ENCODE measurements at places on chromosomes 11 and 22.

DNA sequence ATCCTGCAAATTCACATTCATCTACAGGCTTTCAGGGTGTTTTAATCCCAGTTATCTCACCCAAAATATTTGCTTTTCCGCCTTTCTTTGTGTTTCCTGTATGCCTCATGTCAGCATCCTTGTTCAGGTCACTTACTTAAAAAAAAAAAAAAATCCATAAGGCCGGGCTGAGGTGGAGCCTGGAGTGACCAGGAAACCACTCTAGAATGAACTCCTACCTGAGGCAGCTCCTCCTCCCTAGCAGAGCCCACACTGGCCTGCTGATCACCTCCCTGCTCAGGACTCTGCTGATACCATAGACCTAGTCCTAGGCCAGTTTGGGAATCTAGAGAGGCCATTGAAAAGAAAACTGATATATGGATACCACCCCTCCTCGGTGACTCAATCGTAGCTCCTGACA is 8.7 kb upstream of the DGAT2 start:
- no peak for DNase-seq

DNA sequence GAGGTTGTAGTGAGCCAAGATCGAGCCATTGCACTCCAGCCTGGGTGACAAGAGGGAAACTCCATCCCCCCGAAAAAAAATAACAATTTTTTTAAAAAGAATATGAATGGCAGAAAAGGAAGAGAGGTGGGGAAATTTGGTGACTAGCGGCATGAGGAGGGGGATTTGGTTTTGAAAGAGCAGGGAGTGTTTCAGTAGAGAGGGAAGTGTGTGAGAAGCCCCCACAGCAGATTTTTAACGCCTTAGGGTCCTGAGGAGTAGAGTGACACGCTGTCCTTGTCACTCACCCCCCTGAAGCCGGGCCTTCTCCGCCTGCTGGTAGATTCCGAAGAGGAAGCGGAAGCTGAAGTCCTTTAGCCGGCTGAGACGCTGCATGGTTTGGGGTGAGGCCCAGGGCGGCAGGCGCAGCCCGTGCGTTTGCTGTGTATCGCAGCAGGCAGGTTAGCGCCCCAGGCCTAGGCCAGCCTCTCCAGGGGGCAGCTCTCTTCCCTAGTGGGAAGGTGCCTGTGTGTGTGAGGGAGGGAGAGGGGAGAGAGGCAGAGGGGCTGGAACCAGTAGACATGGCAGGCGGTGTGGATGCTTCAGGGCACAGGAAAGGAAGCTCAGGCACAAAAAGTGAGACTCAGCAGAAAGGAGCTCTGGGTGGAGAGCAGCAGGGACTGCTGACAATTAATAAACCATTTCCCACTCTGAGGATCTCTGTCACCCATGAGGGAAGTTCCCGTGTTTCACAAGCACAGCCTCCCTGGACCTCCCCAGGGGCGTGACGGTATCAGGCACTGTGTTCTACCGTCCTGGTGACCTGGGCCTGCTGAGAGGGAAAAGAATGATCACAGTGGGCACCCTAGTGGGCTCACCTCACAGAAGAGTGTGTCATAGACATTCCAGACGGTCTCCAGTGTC is 3.9 kb downstream of the ACP2 start:
- DNase-seq: no peak

GRCh38 chr11:41282395-41282794 is 177.1 kb downstream of the LRRC4C start:
- no peak for DNase-seq

DNA sequence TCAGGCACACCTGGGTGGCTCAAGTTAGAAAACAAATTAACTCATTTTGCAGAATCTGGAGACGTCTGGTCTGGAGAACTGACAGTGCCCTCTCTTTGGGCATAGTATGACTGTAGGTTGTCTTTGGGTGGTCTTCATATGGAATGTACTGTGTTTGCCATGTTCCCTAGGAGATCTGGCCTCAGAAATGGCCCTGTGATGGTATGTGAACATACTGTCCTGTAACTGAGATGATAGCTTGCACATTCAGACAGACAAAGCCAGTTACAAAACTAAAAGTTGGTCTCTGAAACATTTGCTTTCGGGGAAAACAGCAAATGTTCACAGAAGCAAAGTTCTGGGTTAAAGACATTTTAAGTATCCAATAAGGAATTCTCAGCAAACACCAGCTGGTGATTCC is 29.7 kb downstream of the CD44 start:
- no peak for DNase-seq

DNA sequence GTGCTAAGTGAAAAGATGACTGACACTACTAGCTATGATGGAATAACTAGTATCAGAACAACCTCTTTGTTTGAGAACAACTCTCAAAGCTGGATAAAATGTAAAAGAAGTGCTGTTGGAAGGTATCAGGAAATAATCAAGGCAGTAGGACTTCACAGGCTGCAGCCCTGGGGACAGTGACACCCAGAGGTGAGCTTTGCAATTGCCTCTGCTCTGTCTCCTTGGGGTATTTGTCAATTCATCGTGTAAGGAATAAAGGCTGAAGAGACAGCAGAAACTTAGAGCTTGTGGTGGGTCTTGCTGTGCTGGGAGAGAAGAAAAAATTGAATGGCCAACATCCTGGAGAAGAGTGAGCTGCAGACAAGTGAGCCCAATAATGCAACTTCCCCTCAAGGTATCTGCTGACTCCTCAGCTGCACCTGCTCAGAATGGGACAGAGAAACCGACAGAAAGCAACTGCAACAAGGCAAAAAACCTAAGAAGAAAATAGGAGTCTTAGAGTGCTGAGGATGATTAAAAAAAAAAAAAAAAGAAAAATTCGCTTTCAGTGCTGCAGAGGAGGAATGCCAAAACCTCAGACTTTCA is 141.1 kb downstream of the RCN1 start:
- no peak for DNase-seq

- no peak for DNase-seq
Observed at GRCh38 chr11:124837491-124837856, 27.8 kb upstream of the ROBO3 start.

GRCh38 chr11:8826139-8826786 is 84.7 kb upstream of the AKIP1 start:
- no peak for DNase-seq

DNA sequence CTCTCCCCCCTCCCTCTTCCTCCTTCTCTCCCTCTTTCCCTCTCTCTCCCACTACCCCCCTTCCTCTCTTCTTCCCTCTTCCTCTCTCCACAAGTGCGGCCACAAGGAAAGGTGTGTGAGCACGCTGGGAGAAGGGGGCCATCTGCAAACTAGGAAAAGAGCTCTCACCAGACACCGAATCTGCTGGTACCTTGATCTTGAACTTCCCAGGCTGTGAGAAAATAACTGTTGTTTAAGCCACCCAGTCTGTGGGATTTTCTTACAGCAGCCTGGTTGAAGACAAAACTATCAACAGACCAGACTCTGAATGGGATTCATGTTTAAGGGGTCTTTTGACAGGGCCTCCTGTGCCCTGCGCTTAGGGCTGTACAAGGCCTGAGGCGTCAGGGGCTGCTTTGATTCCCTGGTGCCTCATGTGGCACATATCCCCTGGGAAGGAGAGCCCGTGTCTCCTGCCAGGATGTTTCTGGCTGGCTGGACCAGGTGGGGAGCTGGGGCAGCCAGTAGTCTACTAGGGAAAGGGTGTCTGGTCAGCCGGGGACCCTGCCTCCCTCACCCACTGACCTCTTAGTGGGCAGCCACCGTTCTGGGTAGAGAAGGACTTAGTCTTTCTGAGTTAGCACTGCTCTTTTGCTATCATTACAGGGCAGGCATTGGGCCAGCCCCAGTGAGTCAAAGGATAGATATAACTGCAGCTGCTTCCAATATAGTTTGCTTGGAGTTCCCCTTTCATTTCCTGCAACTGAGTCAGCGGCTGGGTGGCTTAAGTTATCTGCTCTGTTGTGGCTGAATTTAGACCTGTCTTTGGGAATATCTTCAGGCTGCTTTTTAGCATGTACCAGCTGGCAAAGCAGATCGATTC is 6.2 kb downstream of the PANX1 start:
- no peak for DNase-seq

- no peak for DNase-seq
Observed at GRCh38 chr11:306645-307371, 808 bp upstream of the IFITM2 start.

- no peak for DNase-seq
Observed at GRCh38 chr22:20582520-20583361, 75.3 kb downstream of the MED15 start.

DNA sequence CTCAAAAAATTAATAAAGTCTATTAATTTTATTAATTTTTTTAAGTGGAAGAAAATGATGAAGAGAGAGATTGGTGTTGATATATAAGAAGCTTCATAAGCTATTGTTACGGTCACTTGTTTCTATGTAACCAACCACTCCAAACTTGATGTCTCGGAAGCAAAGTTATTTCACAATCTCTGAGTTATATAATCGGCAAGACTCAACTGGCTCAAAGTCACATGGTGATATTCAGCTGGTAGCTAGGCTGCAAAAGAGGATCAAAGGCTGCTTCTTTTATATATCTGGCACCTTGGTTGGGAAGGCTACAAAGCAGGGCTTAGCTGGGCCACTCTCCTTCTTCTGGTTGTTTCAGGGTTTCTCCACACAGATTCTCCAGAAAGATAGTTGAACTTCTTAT is 245.1 kb upstream of the ARHGAP42 start:
- no peak for DNase-seq

DNA sequence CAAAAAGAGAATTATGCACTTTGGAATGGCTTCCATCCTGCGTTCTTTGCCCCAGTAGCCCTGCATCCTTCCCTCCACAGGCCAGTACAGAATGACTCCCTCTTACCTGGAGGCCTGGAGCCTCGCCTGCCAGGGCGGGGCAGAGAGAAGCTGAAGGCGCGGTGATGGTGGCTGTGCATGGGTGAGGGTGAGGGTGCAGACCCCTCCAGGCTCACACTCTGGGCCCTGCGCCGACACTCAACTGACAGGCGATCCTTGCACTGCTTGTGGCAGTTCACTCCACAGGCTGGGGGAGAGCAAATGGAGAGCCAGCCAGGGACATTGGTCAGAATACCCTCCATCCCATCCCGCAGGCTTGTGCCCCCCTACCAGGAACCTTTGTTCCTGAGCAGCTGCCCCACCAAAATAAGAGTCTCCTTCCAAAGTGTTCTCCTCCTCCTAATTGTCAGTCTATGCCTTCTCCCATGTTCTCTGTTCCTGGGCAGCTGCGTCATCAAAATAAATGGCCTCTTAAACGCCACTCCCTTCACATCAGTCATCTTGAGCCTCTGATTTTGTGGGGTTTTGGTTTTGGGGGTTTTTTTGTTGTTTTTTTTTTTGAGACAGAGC is 5.9 kb upstream of the NRXN2 start:
- no peak for DNase-seq

DNA sequence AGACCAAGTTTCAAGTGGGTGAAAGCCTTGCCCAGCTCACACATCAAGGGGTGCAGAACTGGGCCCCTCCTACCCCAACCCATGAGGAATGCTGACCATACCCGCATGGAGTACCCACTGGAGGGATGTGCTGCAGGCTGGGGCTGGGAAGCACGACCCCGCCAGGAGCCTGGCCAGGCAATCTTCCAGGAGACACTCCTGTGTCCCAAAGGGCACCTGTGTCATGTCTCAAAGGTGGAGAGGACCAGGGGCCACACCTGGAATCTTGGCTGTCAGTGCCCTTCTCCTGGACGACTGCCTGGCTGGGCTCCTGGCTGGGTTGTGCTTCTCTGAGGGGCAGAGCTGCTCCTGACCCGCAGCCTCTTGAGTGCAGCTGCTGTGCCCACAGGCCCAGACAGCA is 6.7 kb downstream of the ARAP1 start:
- DNase-seq: no peak

- no peak for DNase-seq
Observed at GRCh38 chr11:67408437-67409200, 4.7 kb downstream of the TBC1D10C start.

All from NK-92 treated with Interleukin-12 subunit alpha and Interleukin-12 subunit beta, amount 100 ng/mL, for 24 hours (cell line).